BJ (cell line): ENCODE measurements at places on chromosomes 16 and 17.

DNA sequence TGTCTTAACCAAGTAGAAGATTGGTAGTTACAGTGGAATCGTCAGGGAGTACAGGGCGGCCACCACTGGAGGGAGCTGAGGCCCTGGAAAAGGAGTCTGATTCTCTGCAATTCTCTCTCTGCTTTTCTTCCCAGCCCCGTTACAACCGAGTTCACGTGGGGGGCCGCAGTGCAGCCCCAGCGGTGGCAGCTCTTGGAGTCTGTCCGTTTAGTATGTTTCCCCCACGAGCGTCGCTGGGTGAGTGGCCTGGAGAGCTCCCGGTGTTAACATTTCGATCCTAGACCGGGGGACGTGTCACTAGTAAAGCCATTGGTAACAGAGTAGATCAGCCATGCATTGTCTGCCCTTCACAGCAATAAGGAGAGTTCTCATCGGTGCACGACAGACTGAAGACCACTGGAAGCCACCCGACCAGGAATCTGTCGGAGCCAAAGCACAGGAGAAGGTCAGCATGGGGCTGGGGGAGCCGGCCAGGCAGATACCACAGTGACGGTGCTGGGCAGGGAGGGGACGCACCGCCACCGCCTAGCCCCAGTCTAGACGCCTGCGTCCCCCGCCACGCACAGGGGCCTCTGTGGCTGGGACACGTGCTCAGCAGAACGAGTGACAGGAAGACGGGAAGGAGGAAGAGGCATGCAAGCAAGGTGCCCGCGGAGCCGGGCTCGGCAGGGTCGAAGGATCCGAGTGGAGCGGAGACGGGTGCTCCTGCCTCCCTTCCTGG, 15.7 kb downstream of the SLC16A3 start:
- DNase-seq = no peak

- no peak for DNase-seq
These were observed 100.3 kb downstream of the ZFHX3 start for GRCh38 chr16:72947379-72948237.

- DNase-seq = no peak
These were observed 40.6 kb upstream of the HOXB13 start for GRCh38 chr17:48769009-48769675.

GRCh38 chr17:19724501-19725420, 8.4 kb upstream of the SLC47A2 start:
- DNase-seq = no peak

- DNase-seq = no peak
These were observed 27.1 kb downstream of the OGFOD1 start for GRCh38 chr16:56478281-56479049.

- no peak for DNase-seq
These were observed 83.2 kb upstream of the HNF1B start for GRCh38 chr17:37827905-37828650.

GRCh38 chr17:56678249-56679114, 85.0 kb downstream of the NOG start:
- no peak for DNase-seq

GRCh38 chr17:9123594-9124553, 102.6 kb downstream of the NTN1 start:
- no peak for DNase-seq
